ENCODE measurements at places on chromosomes 1 and 21. TPM values are rescaled to one million over a fixed set of nuclear protein-coding genes. Genes with fewer than 3 reads are reported as not detected.

Gene DSCAM
- 0.33 TPM for total RNA-seq

Gene C1orf105
- not detected for total RNA-seq

Gene TSPEAR
- total RNA-seq, result not detected

Gene DNALI1
- total RNA-seq, result not detected

Gene RNF187
- 244 TPM for total RNA-seq

- no peak overlapping the region for H3K4me3 ChIP-seq
- no peak for DNase-seq
- H3K36me3 ChIP-seq, result no peaks in the 10 kb centered on the region
- no peak overlapping the region for H3K27ac ChIP-seq
- no peaks in the 10 kb centered on the region for H3K27me3 ChIP-seq
Observed at GRCh38 chr1:222415441-222415840, 132.5 kb downstream of the HHIPL2 start.

DNA sequence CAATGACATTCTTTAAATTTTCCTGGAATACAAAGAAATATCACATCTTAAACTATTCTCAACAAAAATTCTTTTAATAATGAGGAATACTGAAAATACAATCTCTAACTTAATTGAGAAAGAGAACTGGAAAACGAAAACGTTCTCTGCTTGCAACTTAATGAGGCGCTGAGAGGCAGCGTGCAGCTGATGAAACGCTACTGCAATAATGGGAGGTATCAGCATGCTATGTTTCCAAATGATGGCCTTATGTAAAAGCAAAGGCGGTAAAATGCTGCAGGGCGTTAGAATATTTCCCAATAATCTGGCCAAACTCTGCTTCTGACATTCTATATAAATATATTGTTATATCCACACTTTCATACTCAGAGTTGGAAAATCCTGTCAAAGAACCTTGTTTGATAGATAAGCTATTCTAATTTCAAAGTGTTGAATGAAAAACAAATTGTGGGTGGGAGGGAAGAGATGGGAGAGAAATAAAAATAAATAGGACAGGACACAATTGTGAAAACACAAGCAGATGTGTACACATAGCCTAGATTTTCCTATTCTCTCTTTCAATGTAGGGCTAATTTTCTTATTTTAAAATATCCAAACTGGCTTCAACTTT is 70.9 kb downstream of the APP start:
- peak overlapping the region; percentile 87 for H3K27ac ChIP-seq
- peaks cover 13% of the 10 kb centered on the region for H3K36me3 ChIP-seq
- peak; percentile 85 for DNase-seq
- H3K4me3 ChIP-seq, result peak overlapping the region; percentile 16

DNA sequence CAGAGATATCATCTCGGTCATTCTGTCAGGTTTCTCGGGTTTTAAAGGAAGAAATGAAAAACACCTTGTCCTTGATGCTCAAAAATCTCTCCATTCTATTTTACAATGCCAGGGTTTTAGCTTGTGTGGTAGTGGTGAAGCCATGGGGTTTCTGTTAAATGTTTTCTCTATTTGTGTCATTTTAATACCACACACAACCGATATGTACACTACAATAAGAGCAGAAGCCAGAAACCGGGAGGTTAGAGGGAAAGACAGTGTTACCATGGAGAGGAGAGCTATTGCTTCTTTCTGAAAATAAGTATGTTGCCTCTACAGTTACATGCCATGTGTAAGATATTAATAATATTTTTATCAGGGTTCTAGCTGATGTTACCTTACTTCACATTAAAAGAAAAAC is 2.8 kb downstream of the SLC35D1 start:
- no peaks in the 10 kb centered on the region for H3K27me3 ChIP-seq
- no peak for DNase-seq
- H3K4me1 ChIP-seq, result peaks cover 20% of the 10 kb centered on the region
- peak overlapping the region; percentile 87 for H3K27ac ChIP-seq
- no peak overlapping the region for H3K4me3 ChIP-seq

DNA sequence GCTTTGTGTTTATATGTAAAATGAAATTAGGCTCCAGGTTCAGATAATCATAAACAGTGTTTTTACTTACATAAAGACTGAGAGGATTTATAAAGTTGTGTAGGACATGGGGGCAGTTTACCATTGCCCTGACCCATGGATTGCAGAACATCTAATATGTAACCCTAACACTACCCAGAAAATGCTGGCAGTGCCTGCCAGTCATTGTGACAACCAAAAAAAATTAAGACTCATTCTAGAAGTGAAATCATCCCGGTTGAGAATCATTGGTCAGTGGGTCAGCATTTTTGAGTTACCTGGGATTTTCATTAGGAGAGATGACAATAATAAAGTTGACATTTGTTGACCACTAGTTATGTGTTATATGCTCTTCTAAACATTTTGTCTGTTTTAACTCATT is 31.2 kb upstream of the THEM4 start:
- peaks cover 3% of the 10 kb centered on the region for H3K36me3 ChIP-seq
- H3K4me1 ChIP-seq, result peaks cover 10% of the 10 kb centered on the region
- H3K27ac ChIP-seq, result peak overlapping the region; percentile 88
- no peak for DNase-seq
- no peaks in the 10 kb centered on the region for H3K27me3 ChIP-seq

DNA sequence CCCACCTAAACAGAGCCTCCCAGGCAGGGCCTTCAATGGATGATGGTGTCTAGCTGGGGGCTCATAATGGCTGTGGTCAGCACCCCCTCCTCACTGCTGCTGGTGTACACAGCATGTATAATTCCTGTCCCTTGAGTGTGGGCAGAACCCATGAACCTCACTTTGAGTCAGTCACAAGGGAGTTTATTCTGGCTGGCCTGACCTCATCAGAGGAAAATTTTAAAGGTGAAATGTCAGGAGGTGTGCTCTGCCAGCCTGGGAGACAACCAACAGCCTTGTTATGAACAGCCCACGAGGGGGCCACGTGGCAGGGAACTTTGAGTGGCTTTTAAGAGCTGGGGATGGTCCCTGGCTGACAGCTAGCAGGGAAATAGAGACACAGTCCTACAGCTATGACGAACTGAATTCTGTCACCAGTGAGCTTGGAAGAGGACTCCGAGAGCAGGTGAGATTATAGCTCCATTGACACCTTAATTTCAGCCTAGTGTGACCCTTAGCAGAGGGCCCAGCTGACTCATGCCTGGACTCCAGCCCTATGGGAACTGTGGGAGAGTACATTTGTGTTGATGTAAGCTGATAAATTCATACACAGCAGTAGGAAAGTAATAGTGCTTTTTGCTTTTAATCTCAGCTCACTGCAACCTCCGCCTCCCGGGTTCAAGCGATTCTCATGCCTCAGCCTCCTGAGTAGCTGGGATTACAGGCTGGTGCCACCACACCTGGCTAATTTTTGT is 73.5 kb upstream of the RUNX3 start:
- peaks cover 18% of the 10 kb centered on the region for H3K4me1 ChIP-seq
- peaks cover 11% of the 10 kb centered on the region for H3K27me3 ChIP-seq
- no peak overlapping the region for H3K27ac ChIP-seq
- no peak for DNase-seq

GRCh38 chr1:17594026-17594425 is 54.5 kb downstream of the ARHGEF10L start:
- no peaks in the 10 kb centered on the region for H3K27me3 ChIP-seq
- peaks cover 18% of the 10 kb centered on the region for H3K4me1 ChIP-seq
- H3K4me3 ChIP-seq, result no peak overlapping the region
- no peak for DNase-seq
- H3K27ac ChIP-seq, result no peak overlapping the region

DNA sequence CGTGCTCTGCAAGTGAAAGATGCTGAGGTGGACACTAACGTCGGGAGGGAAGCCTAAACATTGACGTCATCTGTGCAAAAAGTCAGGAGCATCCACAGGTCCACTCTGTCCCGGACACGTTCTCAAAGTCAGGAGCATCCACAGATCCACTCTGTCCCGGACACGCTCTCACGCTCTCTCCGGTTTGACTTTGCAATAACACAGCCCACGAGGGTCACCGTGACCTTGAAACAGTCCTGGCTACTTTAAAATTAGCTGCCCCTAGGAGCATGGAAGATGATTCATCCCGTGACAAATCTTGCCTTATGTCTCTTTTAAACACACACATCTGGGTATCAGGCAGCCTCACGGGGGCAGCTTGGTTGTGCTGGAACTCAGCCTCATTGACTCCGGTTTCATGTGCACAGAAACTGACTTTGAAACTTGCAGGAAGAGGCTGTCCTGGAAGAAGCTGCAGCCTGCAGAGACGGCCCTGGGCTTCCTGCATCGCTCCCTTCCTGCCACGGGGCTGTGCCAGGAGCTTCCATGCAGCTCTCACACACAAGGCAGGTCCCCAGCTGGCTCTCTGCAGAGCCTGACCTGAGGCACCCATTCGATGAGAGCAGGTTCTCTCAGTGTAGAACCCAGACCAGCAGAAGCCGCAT is 18.1 kb upstream of the COL18A1 start:
- H3K4me1 ChIP-seq, result no peaks in the 10 kb centered on the region
- H3K36me3 ChIP-seq, result no peaks in the 10 kb centered on the region
- H3K27ac ChIP-seq, result no peak overlapping the region
- peaks cover 28% of the 10 kb centered on the region for H3K27me3 ChIP-seq
- H3K4me3 ChIP-seq, result no peak overlapping the region

DNA sequence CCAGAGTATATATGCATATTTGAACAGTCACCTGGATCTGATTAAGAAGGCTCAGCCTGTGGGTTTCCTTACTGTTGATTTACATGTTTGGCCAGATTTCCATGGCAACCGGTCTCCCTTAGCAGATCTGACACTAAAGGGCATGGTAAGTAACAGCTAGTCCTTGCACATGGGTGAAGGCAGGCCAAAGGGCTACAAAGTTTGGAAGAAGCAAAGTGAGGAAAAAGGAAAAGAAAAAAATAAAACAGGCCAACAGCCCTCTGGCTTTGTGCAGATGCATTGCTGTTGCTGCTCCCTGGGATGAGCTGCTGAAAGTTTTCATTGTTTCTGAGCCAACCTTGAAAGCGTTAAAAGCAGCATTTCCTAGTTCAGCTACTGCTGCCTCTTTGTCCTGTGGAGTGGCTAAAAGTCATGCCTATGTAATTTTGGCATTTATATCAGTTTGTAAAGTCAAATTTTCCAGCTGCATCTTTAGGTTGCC is 176.5 kb upstream of the HOOK1 start:
- no peaks in the 10 kb centered on the region for H3K36me3 ChIP-seq
- no peak overlapping the region for H3K4me3 ChIP-seq
- no peak for DNase-seq
- no peaks in the 10 kb centered on the region for H3K4me1 ChIP-seq
- no peaks in the 10 kb centered on the region for H3K27me3 ChIP-seq
- H3K27ac ChIP-seq, result no peak overlapping the region

GRCh38 chr21:31289702-31290101 is 54.4 kb downstream of the TIAM1 start:
- no peaks in the 10 kb centered on the region for H3K27me3 ChIP-seq
- DNase-seq, result no peak
- H3K36me3 ChIP-seq, result no peaks in the 10 kb centered on the region
- peaks cover 14% of the 10 kb centered on the region for H3K4me1 ChIP-seq
- H3K27ac ChIP-seq, result no peak overlapping the region
- H3K4me3 ChIP-seq, result no peak overlapping the region

- H3K36me3 ChIP-seq, result peaks cover 6% of the 10 kb centered on the region
- peaks cover 14% of the 10 kb centered on the region for H3K4me1 ChIP-seq
- H3K27ac ChIP-seq, result no peak overlapping the region
- no peak for DNase-seq
- H3K27me3 ChIP-seq, result no peaks in the 10 kb centered on the region
Observed at GRCh38 chr1:9070486-9070885, 1.1 kb upstream of the SLC2A5 start.

- no peaks in the 10 kb centered on the region for H3K36me3 ChIP-seq
- H3K4me3 ChIP-seq, result no peak overlapping the region
- H3K27me3 ChIP-seq, result peaks cover 9% of the 10 kb centered on the region
Observed at GRCh38 chr1:166283190-166283589, 116.4 kb upstream of the FAM78B start.

- H3K4me3 ChIP-seq, result no peak overlapping the region
- DNase-seq, result no peak
- H3K36me3 ChIP-seq, result no peaks in the 10 kb centered on the region
Observed at GRCh38 chr21:43273708-43274021, 104.9 kb downstream of the CRYAA start.

GRCh38 chr1:234102583-234102982 is 198.1 kb downstream of the SLC35F3 start:
- no peaks in the 10 kb centered on the region for H3K4me1 ChIP-seq
- H3K27me3 ChIP-seq, result no peaks in the 10 kb centered on the region
- no peaks in the 10 kb centered on the region for H3K36me3 ChIP-seq
- no peak overlapping the region for H3K27ac ChIP-seq
- no peak overlapping the region for H3K4me3 ChIP-seq

DNA sequence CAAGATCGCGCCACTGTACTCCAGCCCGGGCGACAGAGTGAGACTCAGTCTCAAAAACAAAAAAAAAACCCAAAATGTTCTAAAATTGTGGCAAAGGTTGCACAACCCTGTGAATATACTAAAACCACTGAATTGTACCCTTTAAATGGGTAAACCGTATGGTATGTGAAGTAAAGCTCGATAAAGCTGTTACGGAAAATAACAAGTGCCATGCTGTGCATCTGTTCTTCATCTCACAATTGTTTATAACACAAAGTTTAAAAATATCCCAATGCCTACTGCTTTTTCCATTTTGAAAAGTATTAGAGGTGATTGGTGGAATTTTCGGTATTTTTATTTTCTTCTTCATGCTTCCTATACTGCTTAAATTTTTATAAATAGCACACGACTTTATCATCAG is 111.5 kb downstream of the ENAH start:
- no peaks in the 10 kb centered on the region for H3K27me3 ChIP-seq
- peaks cover 5% of the 10 kb centered on the region for H3K36me3 ChIP-seq
- DNase-seq, result no peak
- H3K27ac ChIP-seq, result no peak overlapping the region
- peaks cover 19% of the 10 kb centered on the region for H3K4me1 ChIP-seq
- no peak overlapping the region for H3K4me3 ChIP-seq

GRCh38 chr1:65606426-65606825 is 186.0 kb downstream of the LEPR start:
- H3K27ac ChIP-seq, result no peak overlapping the region
- H3K27me3 ChIP-seq, result no peaks in the 10 kb centered on the region
- DNase-seq, result no peak
- H3K4me3 ChIP-seq, result no peak overlapping the region
- no peaks in the 10 kb centered on the region for H3K4me1 ChIP-seq

GRCh38 chr1:204407295-204407971 is 4.2 kb downstream of the PPP1R15B start:
- H3K27ac ChIP-seq, result peak overlapping the region; percentile 100
- no peak for DNase-seq
- peaks cover 98% of the 10 kb centered on the region for H3K36me3 ChIP-seq
- no peaks in the 10 kb centered on the region for H3K27me3 ChIP-seq
- peak overlapping the region; percentile 100 for H3K4me3 ChIP-seq
- H3K4me1 ChIP-seq, result peaks cover 26% of the 10 kb centered on the region
